ENCODE measurements at places on chromosomes 1 and 21.
A peak's percentile ranks its signal among the peaks of the same experiment; 100 is the strongest.

DNA sequence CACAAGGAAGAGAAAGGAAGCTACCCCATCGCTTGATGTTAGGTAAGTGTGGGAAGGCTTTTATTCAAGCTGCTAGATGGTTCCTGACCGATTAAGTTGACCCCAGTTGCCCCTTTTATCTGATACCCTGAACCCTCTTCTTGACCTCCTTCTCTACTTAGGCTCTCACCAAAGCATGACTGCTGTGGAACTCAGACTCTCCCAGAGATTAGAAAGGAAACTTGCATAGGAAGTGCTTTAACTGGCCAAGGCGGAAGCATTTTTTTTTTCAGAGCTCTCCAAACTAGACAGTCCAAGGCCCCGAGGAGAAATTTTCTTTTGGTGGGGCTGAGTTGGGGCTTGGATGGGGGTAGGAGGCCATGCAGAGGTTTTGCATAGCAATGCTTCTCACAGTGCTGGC lies 101.3 kb upstream of the USP24 start:
- no peak for DNase-seq

DNA sequence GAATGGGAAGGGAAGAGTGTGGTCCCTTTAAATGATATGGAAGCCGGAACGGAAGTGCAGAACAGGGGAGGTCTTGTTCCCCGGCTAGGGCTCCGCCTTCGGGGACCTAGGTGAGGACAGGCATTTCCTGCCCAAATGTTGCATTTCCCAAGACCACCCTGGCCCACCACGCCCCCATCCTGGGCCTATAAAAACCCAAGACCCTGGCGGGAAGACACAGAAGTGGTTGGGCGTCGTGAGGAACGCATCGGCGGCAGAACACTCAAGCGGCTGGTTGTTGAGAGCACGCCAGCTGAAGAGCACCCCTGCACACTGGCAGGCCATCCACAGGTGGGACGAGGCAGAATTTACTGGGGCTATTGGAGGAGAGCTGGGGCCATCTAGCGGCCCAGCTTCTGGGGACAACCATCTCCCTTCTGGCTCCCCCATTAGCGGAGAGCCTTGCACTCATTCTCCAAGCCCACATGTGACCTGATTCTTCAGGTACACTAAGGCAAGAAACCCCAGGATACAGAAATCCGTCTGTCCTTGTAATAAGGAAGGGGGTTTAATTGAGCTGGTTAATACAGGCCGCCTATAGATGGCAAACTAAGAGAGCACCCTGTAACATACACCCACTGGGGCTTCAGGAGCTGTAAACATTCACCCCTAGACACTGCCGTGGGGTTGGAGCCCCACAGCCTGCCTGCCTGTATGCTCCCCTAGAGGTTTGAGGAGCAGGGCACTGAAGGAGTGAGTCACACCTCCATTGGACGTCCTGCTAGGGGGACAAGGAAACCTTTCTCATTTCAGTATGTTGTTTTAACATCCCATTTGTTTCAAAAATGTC lies 1327.9 kb downstream of the BRINP3 start:
- no peak for DNase-seq

GRCh38 chr1:244012202-244012601 lies 38.9 kb upstream of the ZBTB18 start:
- DNase-seq, result peak; percentile 71

DNA sequence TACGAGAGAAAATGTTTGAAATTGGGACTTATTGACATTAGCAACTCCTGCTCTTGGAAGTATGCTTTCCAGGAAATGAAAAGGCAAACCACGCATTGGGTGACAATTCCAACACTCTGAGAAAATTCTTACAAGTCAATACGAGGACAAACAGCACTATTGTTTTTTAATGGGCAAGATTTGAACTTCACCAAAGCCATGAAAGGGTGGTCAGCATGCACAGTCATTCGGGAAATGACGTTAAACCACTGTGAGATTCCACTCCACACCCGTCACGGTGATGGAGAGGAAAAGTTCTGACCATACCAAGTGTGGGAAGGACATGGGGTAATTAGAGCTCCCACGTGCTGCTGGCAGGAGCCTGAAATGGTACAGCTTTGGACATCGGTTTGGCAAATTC lies 12.2 kb upstream of the PRXL2B start:
- no peak for DNase-seq

DNA sequence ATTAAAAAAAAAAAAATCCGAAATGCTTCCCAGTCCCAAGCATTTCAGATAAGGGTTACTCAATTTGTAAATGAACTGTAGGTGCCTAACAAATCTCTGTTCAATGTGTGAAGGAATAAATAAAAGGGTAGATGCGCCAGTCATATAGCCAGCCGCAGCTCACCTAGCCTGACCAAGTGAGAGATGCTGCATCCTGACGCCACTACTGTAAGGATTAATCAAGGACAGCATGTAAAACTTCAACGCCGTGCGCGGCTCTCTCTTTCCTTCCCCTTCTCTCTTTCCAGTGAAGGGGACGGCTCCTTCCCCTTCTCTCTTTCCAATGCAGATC lies 441 bp downstream of the PPT1 start:
- no peak for DNase-seq

DNA sequence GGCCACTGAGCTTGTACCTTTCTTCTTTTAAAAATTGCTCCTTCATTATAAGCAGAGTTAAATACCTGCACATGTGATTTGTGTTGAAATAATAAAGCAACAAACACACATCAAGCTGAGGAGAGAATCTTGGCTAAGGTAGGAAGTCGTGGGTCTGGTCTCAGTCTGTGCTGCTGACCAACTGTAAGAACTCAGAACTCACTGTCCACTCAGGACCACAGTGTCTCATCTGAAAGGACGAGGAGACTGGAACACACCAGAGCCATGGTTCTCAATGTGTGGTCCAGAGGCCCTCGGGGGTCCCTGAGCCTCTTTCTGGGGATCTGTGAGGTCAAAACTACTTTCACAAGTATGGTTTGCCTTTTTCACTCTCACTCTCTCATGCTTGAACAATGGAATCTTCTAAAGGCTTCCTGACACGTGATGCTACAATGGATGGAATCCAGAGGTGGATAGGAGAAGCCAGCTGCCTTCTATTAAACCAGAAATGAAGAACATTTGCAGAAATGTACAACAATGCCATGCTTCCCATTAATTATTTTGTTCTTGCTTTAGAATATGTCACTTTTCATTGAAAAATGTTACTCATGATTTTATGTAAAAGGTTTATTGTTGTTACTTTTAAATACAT lies 17.3 kb upstream of the ETS2 start:
- DNase-seq, result no peak

- DNase-seq, result peak; percentile 79
These were observed 110.4 kb downstream of the SYT2 start for GRCh38 chr1:202599669-202600431.

DNA sequence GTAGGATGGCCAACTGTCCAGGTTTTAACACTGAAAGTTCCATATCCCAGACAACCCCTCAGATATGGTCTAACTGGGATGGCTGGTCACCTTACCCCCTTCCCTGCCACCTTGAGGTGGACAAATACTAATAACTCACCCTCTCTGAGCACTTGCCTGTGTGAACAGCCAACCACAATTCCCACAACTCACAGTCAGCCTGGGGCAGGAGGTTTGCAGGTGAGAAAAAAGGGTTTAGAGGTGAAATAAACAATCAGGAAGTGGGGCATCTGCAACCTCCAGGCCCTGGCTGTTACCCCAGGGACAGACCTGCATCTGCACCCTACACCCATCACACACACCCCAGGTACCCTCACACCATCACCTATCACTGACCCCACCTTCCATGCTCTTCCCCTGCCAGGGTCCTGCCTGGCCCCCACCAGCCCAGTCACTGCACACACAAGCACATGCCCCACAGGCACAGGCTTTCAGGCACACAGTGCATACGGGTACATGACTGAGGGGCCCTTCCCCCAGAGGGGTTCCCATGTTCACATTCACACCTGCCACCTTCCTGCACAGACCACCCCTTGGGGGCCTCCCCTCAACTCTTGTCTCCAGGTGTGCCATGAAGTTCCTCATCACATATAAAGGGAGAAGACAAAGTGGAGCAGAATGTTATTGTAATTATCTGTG lies 679.5 kb downstream of the MATN1 start:
- no peak for DNase-seq

DNA sequence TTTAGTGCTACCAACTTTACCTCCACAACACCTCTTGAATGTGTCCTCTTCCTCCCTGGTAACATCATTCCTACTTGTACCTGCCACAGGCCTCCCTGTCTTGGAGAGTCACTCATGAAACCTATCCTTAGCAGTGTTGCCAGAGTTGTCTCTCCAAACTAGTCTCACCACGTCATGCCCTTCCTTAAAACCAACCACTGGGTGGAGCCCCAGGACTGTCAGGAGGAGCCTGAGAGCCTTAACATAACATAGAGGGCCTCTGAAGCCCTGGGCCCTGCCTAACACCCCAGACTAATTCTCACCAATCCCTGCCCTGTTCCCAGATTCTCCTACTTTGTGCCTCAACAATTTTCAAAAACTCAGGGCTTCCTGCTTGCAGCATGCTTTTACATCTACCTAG lies 65.3 kb downstream of the ZNF697 start:
- DNase-seq, result peak; percentile 54

- DNase-seq, result peak; percentile 79
These were observed 83.4 kb downstream of the USP24 start for GRCh38 chr1:55131801-55132200.

- DNase-seq, result no peak
These were observed 39.9 kb downstream of the KIAA1614 start for GRCh38 chr1:180952657-180953013.

GRCh38 chr1:5670590-5671350 lies 321.5 kb downstream of the NPHP4 start:
- DNase-seq, result no peak

- DNase-seq, result no peak
These were observed 200.2 kb downstream of the PDE4B start for GRCh38 chr1:65992831-65993271.

GRCh38 chr1:201259476-201260235 lies 23.6 kb upstream of the PKP1 start:
- peak; percentile 33 for DNase-seq
